ENCODE measurements at places on chromosomes 4 and X.

- DNase-seq: no peak
Measured at GRCh38 chr4:98510757-98511517, 147.5 kb downstream of the TSPAN5 start.

DNA sequence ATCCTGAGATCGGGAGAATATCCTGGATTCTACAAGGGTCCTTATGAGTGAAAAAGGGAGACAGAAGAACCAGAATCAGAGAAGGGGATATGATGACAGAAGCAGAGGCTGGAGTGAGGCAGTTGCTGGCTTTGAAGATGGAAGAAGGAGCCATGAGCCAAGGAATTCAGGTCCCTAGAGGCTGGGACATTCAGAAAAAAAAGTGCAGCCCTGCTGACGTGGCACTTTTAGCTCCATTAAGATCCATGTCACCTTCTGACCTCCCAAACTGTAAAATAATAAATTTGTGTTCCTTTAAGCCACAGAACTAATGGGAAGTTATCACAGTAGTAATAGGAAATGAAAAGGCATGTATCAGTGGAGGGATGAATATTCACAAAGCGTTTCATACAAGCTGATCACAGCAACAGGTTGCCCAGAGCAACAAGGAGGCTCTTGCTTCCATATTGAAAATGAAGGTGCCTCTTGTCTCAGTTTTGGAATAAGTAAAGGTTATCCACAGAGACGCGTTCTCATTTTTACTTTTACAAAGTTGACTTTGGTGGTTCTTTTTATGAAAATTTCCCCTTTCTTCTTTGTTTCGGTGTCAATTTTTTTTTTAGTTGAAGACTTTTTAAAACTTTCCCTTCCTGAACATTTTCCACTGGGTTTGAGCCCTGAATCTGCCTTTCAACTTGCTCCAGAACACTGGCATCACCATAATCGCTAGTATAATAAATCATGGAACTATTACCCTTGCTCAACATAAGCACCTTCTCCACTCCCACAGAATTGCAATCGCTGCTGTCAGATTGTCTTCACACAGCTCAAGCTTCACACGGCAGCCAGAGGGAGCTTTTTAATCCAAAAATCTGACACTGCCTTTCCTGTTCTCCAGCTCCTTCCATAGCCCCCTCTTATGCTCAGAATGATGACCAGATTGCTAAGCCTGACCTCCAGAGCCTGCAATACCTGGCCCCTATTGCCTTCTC lies 127.6 kb upstream of the RBPJ start:
- DNase-seq: no peak

GRCh38 chrX:97524997-97525396 lies 641.3 kb downstream of the RPA4 start:
- no peak for DNase-seq

DNA sequence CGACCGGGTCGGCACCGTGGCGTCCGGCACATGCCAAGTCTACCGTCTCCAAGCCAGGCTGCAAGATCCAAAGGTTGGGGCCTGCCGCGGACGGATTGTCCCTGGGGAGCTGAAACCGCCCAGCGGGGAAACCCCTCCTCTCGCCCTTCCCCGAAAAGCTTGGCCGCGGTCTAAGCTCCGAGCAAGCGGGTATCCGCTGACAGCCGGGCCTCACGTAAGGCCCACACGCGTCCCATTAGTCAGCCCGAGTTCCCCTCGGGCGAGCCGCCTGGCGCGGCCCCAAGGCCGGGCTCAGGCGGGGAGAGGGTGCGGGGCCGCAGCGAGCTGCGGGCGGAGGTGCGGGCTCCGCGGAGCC lies 6.8 kb upstream of the BCOR start:
- no peak for DNase-seq

- DNase-seq: no peak
Measured at GRCh38 chrX:19554786-19555185, 39.5 kb upstream of the MAP3K15 start.

DNA sequence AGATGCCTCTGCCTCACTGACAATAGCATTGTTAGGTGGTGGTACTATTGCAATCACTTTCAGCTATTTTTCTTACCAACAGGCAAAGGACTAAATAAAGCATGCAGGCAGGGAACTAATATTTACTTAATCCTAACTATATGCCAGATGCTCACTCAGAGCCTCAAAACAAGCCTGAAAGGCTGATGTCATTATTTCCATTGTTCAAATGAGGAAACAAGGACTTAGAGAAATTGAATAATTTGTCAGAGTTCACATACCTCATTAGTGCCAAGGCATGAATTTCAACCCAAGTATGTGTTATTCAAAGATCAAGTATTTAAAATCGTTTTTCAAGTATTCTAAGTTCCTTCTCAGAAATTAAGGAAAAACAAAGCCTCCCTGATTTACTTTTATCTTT lies 374.9 kb upstream of the TECRL start:
- DNase-seq: no peak

GRCh38 chr4:48266781-48267180 lies 2.9 kb downstream of the TEC start:
- DNase-seq: no peak

- DNase-seq: no peak
Measured at GRCh38 chr4:56941403-56941802, 33.7 kb downstream of the REST start.

- no peak for DNase-seq
Measured at GRCh38 chr4:163175971-163176958, 9.6 kb upstream of the NAF1 start.

DNA sequence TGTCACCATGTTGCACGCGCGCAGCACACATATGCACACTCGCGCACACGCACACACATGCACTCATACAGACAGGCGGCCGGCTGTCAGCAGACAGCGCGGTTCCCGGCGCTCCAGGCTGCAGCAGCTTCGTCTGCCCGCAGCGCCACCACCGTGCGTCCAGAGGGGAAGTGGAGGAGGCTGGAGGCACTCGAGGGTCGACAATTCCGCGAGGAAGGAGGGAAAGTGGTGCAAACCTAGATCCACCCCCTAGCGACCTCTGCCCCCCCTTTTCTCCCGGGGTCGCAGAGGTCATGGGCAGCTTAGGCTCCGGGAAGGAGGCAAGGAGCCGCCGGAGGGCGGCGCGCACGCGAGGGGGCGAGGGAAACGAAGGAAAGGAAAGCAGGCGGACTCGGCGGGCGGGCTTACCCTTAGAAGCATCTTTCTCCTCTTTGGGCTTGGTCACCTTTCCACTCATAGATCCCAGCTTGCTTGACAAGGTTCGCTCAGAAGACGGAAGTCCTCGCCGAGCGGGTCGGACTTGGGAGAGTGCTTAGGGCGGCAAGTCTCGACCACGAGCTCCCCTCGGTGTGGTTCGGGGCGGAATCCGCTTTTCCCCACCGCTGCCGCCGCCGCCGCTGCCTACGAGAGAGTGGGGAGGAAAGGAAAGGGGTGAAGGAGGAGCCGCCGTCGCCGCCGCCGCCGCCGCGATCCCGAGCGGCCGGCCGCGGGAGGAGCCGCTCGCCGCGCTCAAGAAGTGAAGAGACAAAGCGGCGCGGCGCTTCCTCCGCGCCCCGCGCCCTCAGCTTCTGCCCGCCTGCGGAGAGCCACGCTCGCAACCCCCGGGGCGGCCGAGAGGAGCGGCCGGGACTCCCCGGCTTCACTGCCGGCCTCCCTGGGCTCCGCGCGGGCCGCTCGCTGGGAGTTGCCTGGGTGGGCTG lies 326.6 kb upstream of the F9 start:
- no peak for DNase-seq

DNA sequence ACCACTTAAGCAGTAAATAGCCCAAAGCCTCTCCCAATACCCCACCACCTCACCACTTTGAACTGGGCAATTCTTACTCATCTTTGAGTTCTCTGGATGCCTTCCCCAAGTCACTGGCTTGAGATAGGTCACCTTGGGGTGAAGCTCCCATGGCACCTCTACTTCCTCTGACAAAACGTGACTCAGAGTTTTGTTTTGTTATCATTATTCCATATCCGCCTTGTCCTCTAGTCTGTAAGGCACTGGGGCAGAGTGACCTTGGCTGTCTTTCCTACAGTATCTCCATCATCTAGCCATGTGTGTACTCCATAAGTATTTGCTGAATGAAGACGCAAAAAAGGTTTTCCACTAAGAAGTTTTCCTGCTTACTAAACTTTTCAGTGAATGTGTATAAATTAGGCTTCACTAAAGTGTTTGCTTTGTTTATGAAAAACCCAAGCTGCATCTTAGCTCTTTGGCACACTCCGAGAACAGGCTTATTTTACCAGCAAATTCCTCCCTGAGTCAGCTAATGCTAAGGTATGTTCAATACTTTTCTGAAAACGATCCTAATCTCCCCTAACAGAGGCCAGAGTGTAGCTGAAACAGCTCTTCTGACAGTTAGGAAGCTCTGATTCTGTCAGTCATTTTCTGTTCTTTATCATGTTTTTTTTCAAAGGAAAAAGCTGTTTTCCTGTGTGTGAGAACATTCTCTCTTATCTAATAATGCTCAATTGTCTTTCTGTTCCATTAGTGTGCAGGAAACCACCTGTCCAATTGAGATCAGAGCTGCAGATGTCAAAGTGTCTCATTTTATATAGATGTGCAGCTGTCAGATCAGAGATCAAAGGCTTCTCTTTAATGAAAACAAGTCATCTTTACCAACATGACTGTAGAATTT lies 30.2 kb upstream of the TSPAN5 start:
- DNase-seq: no peak

GRCh38 chr4:186151499-186151898 lies 39.9 kb upstream of the CYP4V2 start:
- DNase-seq: no peak

- no peak for DNase-seq
Measured at GRCh38 chr4:185190306-185190856, 13.4 kb downstream of the CFAP97 start.

DNA sequence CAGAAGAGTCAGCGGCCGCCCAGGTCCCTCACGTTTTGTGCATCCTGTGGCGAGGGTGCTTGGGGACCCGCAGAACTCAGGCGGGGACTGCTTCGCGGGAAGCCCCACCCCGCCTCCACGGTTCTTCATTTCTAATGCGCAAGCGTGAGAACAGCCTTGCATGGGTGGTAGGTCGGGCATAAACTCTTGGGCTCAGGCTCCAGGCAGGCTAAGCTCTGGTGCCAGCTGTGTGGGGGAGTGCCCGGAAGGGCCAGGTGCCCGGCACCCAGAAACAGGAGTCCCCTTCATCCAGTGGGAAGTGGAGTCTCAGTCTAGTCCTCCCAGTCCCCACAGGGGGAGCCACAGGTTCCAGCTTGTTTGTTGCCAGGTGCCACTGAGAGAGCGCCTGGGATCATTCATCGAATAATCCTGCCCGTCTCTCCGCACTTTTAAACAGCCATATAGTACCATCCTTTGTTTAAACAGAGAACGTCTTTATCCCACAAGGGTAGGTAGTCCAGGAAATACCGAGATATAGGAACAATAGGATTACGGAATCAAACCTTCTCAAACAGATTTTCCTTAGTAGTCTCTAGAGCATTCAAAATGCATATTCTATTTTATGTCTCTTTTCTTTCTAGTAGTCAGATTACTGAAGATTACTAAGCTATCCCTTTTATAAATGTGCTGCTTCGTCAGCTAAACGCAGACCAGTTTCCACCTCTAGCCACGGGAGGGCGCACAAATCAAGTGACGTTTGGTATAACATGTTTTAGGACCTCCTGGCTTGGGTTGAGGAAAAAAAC lies 12.7 kb upstream of the RBBP7 start:
- peak; percentile 91 for DNase-seq

DNA sequence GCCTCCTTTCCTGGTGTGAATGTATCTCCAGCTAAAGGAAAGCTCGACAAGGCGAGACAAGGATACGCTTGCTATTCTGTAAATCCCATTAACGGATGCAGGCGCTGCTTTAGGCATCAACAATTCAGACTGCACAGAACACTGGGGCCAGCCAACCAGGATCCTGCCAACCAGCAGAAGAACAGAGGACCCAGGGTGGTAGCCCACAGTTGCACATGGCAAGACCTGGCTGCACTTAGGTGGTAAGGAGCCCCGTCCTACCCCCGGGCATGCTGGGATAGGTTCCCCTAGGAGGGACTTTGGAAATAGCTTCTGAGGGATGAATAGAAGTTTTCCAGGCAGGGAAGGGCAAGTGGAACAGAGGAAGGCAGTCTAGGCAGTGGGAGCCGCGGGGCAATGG lies 20.7 kb downstream of the PSAPL1 start:
- no peak for DNase-seq

- DNase-seq: no peak
Measured at GRCh38 chr4:145171911-145172310, 8.5 kb downstream of the OTUD4 start.

GRCh38 chrX:38991656-38992440 lies 190.6 kb downstream of the MID1IP1 start:
- DNase-seq: no peak

DNA sequence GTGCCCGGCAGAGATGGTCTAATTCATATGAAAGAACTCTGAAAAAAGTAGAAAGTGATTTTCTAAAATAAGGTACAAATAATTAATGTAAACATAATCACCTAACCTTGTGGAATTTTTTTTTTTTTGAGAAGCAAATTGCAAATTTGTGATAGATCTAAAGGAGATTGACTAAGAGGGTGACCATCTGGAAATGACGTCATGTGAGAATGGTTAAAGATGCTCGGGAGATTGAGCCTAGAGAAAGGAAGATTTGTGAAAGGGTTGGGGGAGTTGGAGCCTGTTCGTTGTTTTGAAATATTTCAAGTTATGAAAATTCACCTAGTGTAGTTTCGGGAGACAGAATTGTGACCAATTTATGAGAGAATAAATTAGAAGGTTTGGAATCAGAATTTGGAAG lies 115.7 kb upstream of the ANK2 start:
- no peak for DNase-seq

DNA sequence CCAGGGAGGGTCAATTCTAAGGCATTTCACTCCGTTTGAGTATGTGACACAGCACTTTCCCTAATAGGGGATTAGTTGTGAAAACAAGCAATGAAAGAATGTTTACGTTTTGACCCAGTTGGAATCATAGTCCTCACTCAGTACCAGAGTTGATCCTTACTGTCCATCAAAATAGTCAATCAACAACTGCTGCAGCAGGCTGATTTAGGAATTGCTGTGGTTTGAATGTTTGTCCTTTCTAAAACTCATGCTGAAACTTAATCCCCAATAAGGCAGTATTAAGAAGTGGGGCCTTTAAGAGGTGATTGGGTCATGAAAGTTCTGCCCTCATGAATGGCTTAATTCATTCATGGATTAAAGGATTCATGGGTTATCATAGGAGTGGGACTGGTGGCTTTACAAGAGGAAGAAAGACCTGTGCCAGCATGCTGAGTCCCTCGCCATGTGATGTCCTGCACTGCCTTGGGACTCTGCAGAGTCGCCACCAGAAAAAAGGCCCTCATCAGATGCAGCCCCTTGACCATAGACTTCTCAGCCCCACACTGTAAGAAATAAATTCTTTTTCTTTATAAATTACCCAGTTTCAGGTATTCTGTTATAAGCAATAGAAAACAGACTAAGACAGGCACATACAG lies 3.1 kb upstream of the FBXL5 start:
- no peak for DNase-seq

GRCh38 chr4:121696170-121696580 lies 605 bp downstream of the ANXA5 start:
- peak; percentile 3 for DNase-seq

- DNase-seq: no peak
Measured at GRCh38 chr4:18214411-18215055, 193.0 kb upstream of the LCORL start.

DNA sequence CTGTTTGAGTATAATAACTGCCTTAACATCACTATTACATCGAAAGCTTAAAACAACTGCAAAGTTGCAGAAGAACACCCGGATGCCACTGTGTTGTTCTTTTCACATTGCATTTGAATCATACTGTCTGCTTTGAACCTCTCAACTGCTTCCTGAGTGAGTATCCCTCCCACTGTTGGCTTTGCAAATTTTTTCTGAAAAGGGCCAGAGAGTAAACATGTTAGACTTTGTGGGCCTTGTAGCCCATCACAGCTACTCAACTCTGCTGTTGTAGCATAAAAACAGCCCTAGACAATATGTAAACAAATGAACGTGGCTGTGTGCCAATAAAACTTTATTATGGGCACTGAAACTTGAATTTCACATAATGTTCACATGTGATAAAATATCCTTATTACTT lies 76.1 kb downstream of the NSG1 start:
- peak; percentile 17 for DNase-seq

Data from NCI-H526 treated with DMSO at 0.1 percent for 48 hours (cell line).